H1 (cell line): ENCODE measurements at places on chromosomes 7 and 10.

DNA sequence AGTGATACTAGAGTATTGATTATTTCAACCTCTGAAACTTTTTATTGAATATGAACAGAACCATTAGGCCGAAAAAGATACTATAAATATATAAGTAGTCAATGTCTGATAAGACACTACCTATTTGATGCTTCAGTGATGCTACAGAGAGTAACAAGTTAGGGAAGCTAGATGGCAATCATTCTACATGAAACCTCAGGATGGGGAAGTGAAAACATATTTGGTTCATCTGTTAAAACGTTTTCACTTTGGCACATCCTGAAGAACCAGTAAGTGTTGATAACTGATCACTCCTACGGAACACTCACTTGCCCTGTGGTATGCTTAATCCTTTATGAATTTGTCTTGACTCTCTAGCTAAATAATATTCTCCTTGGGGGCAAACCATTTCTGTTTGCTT lies 1064.9 kb downstream of the NXPH1 start:
- DNase-seq: no peak

- no peak for DNase-seq
Measured at GRCh38 chr7:69173341-69173740, 424.9 kb upstream of the AUTS2 start.

DNA sequence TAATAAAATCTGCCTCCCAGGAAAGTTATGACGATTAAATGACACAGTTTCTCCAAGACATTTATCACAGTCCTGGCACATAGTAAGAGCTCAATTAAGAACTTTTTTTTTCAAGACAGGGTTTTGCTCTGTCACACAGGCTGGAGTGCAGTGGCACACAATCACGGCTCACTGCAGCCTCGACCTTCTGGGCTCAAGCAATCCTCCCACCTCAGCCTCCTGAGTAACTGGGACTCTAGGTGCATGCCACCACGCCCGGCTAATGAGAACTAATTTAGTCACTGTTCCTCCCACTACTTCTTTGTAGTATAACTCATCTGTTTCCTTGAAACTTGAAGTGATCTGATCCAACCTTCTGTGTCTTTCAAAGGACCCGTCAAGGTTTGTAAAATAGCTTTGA lies 42.2 kb upstream of the MXI1 start:
- no peak for DNase-seq

- no peak for DNase-seq
Measured at GRCh38 chr7:141575654-141576448, 24.6 kb downstream of the AGK start.

GRCh38 chr7:94045581-94045980 lies 41.4 kb upstream of the BET1 start:
- no peak for DNase-seq

- DNase-seq: no peak
Measured at GRCh38 chr10:19987931-19988330, 171.7 kb downstream of the PLXDC2 start.

GRCh38 chr7:50317221-50317678 lies 12.7 kb downstream of the IKZF1 start:
- DNase-seq: no peak

DNA sequence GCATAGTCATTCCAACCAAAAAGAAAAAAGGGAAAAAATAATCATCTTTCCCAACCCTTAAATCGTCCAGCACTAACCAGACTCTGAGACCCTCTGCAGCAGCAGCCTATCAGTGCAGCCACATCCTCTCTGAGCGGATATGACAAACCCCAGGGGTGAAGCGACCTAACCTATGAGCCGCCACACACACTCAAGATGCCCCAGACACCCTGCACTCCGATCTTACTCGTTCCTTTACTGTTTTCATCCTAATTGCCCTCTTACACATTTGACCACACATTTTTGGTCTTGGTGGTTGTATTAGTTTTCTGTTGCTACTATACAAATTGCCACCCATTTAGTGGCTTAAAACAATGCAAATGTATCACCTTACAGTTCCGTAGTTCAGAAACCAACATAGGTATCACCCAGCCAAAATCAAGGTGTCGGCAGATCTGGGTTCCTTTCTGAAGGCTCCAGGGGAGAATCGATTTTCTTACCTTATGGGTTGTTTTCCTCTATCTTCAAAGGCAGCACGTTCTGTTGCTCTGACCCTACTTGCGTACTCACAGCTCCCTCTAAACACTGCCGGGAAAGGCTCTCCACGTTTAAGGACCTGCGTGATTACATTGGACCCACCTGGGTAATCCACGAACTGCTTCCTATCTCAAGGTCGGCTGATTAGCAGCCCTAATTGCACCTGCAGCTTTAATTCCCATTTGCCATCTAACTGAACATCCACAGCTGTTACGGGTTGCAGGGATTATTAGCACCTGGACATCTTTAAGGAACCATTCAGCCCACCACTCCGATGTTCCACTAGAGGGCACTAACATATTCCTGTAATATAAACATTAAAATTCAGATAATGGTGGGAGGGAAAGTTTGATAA lies 37.3 kb upstream of the PRSS1 start:
- no peak for DNase-seq

GRCh38 chr10:77290528-77291155 lies 347.0 kb downstream of the KCNMA1 start:
- no peak for DNase-seq

GRCh38 chr7:24750441-24751055 lies 6.7 kb downstream of the GSDME start:
- no peak for DNase-seq
